Activated CD8-positive, alpha-beta T cell treated with anti-CD3 and anti-CD28 coated beads for 36 hours (primary cell): ENCODE measurements at places on chromosomes 4 and X. TPM values are rescaled to one million over a fixed set of nuclear protein-coding genes. Genes with fewer than 3 reads are reported as not detected.

DNA sequence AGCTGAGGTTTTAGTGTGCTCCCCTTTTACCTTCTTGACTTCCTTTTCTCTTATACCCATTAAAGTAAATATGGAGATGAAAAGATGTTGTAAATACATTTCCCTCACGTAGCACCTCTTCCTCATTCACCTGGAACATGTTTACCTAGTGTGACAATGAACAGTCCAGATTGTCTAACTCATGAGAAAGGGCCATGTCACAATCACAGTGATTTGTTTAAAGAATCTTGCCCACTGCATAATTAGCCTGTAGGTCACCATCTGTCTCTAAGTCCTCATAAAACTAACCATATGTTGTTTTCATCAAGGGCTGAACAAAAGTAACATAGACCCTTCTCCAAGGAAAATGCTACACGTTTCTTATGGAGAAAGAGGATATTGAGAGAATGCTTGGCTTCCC lies 85.7 kb downstream of the TSPAN5 start:
- no peak for DNase-seq

- no peak for DNase-seq
Measured at GRCh38 chr4:3852309-3852708, 86.1 kb downstream of the ADRA2C start.

DNA sequence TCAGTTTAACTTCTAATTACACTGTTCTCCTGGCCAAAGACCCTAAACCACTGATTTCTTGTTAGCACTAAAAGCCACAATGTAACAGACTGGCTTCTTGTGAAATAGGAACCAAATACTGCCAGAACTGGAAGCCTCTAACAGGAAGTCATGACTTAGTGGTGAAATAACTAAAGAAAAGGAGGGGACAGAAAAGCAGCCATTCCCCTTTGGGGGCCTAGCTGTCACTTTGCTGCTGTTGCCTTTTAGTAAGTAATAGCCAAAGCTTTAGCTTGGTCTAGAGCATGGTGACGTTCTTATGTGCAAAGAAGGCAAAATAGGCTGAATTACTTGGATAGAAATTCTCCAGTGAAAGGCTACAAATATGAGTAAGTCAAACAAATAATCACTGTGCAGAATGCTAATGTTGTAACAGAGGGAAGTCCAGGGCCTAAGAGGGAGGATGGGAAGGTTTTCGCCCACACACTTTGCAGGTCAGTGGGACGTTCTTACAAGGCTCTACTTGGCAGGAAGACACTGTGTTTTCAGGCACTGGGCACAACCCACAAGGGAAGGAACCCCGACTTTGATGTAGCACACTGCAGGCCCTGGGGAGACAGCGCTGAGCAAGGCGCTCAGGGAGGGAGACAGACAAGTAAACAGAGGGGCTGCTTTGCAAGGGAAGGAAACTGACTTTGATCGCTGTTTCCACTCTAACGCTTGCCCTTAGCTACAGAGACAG lies 16.7 kb downstream of the GAB3 start:
- peak; percentile 45 for DNase-seq

DNA sequence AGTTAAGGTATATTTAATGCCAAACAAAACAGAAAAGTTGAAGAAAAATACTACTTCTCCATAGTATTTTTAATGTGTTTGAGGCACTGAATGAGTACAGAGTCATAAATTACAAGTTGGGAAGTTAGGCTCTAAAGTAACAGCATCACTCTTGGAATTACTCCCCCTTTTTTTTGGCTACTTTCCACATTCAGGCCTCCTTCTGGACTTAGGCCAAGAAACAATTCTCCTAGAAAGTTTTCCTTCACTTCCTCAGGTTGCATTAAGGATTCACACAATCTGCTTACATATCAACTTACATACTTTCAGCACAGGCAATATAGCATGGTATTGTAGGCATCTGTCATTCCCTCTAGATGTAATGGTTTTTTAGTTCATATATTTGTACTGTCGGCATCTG lies 52.1 kb downstream of the TMEM165 start:
- no peak for DNase-seq

DNA sequence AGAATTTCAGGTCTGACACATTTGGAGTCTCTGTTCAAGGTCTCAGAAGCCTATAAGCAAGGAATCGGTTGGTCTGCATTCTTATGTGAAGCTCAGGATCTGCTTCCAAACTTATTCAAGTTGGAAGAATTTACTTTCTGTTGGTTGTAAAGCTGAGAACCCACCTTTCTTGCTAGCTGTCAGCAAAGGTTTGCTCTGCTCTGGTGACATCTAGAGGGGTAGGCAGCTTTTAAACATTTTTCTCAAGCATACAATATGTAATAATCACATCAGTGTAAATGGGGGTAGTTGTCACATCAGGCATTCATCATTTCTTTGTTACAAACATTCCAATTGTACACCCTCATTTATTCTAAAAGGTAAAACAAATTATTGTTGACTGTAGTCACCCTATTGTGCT lies 935.2 kb downstream of the TRAM1L1 start:
- DNase-seq, result no peak

GRCh38 chr4:40254608-40255392 lies 58.0 kb downstream of the RHOH start:
- peak; percentile 65 for DNase-seq

GRCh38 chr4:144357975-144358374 lies 217.5 kb upstream of the GYPA start:
- DNase-seq, result no peak

- DNase-seq, result no peak
Measured at GRCh38 chr4:155742310-155743015, 16.4 kb upstream of the GUCY1B1 start.

MAGEA6 gene
- total RNA-seq, result not detected

ANKRD50 gene
- 0.36 TPM for total RNA-seq
